ENCODE measurements at places on chromosomes 5 and 9. TPM values are rescaled to one million over a fixed set of nuclear protein-coding genes. Genes with fewer than 3 reads are reported as not detected.

- no peak overlapping the region for H3K4me3 ChIP-seq
- H3K4me1 ChIP-seq, result no peaks in the 10 kb centered on the region
- H3K27ac ChIP-seq, result no peak overlapping the region
- H3K27me3 ChIP-seq, result no peaks in the 10 kb centered on the region
- DNase-seq, result no peak
- H3K36me3 ChIP-seq, result no peaks in the 10 kb centered on the region
These were observed 187.1 kb downstream of the FSTL4 start for GRCh38 chr5:133425222-133425621.

DNA sequence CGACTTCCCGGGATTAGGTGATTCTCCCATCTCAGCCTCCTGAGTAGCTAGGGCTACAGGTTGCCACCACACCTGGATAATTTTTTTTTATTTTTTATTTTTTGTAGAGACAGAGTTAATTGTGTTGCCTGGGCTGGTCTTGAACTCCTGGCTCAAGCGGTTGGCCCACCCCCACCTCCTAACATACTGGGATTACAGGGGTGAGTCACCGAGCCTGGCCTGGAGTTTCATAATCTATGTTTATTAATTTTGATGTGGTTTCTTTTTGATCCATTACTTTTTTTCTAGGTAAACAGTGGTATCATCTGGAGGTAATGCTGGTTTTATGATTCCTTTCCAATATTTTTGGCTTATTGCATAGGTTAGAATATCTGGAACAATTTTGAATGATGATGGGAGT is 54.2 kb downstream of the KIAA1958 start:
- H3K27me3 ChIP-seq, result no peaks in the 10 kb centered on the region
- H3K27ac ChIP-seq, result no peak overlapping the region
- H3K36me3 ChIP-seq, result no peaks in the 10 kb centered on the region
- no peaks in the 10 kb centered on the region for H3K4me1 ChIP-seq

- no peaks in the 10 kb centered on the region for H3K4me1 ChIP-seq
- peak overlapping the region; percentile 14 for H3K4me3 ChIP-seq
- DNase-seq, result no peak
- no peaks in the 10 kb centered on the region for H3K36me3 ChIP-seq
These were observed 4.2 kb downstream of the UBE2QL1 start for GRCh38 chr5:6452622-6453504.

DNA sequence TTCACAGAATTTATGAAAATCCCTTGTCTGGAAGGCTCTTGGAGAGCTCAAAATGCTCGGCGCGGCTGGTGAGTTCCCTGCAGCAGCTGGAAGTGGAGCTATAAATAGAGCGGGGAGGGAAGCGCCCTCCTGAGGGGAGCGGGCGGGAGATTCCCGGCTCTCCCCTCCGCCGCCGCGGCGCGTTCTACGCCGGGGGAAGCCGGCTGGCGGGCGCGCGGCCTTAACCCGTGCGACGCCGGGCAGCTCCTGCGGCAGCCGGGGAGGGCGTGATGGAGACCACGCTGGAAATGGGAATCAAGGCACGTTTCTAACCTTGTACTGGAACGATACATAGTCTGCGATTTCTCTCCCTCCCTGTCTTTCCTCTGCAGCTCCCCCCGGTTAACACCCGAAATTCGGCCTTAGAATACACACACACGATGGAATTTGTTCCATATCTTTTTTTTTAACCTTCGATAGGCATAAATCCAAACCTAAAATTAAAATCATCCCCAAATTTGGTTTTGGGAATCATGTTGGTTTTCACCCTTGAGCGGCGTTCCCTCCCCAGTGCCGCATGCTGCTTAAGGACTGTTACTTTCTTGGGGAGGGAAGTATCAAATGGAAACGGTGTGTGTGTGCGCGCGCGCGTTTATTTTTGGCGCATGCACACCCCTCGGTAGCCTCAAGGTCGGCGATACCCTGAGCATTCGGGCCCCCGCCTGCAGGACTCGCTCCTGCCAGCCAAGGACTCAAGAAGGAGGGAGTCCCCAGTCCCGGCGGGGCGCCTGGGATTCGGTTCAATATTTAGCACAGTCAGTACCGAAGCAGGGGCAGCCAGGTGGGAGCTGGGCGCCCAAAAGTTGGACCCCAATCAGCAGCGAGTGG is 306.3 kb upstream of the KCNN2 start:
- peak overlapping the region; percentile 47 for H3K4me3 ChIP-seq
- no peaks in the 10 kb centered on the region for H3K27me3 ChIP-seq
- H3K4me1 ChIP-seq, result no peaks in the 10 kb centered on the region
- DNase-seq, result no peak
- H3K36me3 ChIP-seq, result no peaks in the 10 kb centered on the region
- H3K27ac ChIP-seq, result no peak overlapping the region

GRCh38 chr9:97521576-97522333 is 20.3 kb downstream of the TMOD1 start:
- peaks cover 16% of the 10 kb centered on the region for H3K4me1 ChIP-seq
- no peaks in the 10 kb centered on the region for H3K27me3 ChIP-seq
- H3K27ac ChIP-seq, result no peak overlapping the region
- DNase-seq, result no peak
- peaks cover 23% of the 10 kb centered on the region for H3K36me3 ChIP-seq
- H3K4me3 ChIP-seq, result no peak overlapping the region

- no peaks in the 10 kb centered on the region for H3K36me3 ChIP-seq
- peaks cover 19% of the 10 kb centered on the region for H3K4me1 ChIP-seq
- peak overlapping the region; percentile 67 for H3K27ac ChIP-seq
- DNase-seq, result no peak
- H3K27me3 ChIP-seq, result no peaks in the 10 kb centered on the region
- H3K4me3 ChIP-seq, result no peak overlapping the region
These were observed 67.1 kb downstream of the EPB41L4B start for GRCh38 chr9:109253637-109254284.

- no peaks in the 10 kb centered on the region for H3K36me3 ChIP-seq
- no peak overlapping the region for H3K4me3 ChIP-seq
- DNase-seq, result no peak
- no peak overlapping the region for H3K27ac ChIP-seq
These were observed 17.8 kb upstream of the LAMC3 start for GRCh38 chr9:130990978-130991777.

GRCh38 chr5:159057996-159058395 is 41.7 kb downstream of the EBF1 start:
- H3K27me3 ChIP-seq, result no peaks in the 10 kb centered on the region
- peaks cover 3% of the 10 kb centered on the region for H3K4me1 ChIP-seq
- peak overlapping the region; percentile 87 for H3K27ac ChIP-seq
- no peak overlapping the region for H3K4me3 ChIP-seq
- no peak for DNase-seq

DNA sequence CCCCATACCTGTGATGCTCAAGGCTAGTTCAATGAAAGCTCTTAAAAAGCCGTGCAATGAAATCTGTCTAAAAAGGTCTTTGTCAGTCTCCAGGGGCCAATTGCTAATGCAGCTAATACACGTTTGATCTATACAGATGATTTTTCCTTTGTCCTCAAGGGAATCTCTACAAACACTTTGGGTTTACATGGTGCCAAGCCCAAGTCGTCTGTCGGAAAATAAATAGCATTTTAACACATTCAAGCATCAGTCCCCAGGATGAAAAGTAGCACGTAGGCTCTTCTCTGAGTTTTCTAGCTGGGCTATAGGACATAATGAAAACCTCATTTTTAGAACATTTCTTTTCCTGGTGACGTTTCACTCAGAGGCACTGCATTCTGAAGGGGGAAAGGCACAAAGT is 477.4 kb upstream of the WWC1 start:
- DNase-seq, result no peak
- no peak overlapping the region for H3K27ac ChIP-seq
- no peak overlapping the region for H3K4me3 ChIP-seq
- no peaks in the 10 kb centered on the region for H3K36me3 ChIP-seq
- H3K4me1 ChIP-seq, result no peaks in the 10 kb centered on the region

DNA sequence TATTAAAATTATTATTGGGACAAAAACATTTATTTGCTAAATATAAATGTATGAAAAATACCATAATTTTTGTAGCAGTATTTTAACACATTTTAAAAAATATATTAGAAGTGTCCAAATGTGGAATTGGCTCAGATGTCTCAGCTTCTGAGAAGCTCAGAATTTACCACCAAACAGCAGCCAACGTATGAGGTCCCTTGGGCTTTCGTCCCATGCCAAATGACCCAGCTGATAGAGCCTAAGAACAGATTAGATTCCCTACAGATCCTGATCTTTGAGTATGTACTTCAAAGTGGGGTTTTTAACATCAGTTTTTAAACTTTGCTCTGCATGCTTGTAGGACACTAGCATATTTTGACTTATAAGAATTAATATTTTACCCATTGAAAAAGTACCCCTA is 77.3 kb upstream of the RPS23 start:
- no peak overlapping the region for H3K4me3 ChIP-seq
- no peaks in the 10 kb centered on the region for H3K36me3 ChIP-seq
- no peaks in the 10 kb centered on the region for H3K4me1 ChIP-seq
- no peaks in the 10 kb centered on the region for H3K27me3 ChIP-seq
- no peak for DNase-seq
- peak overlapping the region; percentile 84 for H3K27ac ChIP-seq

GRCh38 chr5:173473288-173473687 is 143.2 kb downstream of the BOD1 start:
- no peak for DNase-seq
- H3K27me3 ChIP-seq, result no peaks in the 10 kb centered on the region
- H3K4me3 ChIP-seq, result no peak overlapping the region
- no peaks in the 10 kb centered on the region for H3K36me3 ChIP-seq
- peaks cover 20% of the 10 kb centered on the region for H3K4me1 ChIP-seq

DNA sequence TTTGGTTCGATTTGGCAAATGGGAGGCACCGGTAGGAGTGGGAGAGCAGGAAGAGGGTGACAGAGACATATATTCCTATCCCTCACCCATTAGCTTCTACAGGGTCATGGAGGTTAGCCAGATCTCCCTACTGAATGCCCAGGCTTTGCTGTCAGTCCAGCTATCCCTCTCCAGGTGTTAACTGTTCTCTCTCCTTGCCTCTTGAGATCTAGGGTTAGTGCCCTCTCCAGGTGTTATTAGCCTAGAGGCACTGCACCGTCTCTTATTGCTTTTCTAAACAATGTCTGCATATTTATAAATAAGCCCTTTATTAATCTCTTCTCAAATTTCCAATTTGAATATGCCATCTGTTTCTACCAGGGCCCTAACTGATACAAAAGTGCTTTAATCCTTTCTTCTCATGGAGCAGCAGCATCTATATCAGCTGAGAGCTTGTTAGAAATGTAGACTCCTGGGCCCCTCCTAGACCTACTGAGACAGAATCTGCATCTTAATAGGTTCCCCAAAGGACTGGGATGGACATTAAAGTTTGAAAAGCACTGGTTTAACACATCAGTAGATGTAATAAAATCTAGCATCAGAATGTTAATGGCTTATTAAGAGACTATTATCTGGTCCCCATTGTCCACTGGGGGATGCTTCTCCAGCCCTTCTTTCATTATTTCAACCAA is 322.5 kb upstream of the SLC24A2 start:
- DNase-seq, result no peak
- H3K36me3 ChIP-seq, result no peaks in the 10 kb centered on the region

- no peak for DNase-seq
- no peak overlapping the region for H3K27ac ChIP-seq
- H3K27me3 ChIP-seq, result no peaks in the 10 kb centered on the region
- no peaks in the 10 kb centered on the region for H3K36me3 ChIP-seq
- no peaks in the 10 kb centered on the region for H3K4me1 ChIP-seq
- H3K4me3 ChIP-seq, result no peak overlapping the region
These were observed 145.9 kb downstream of the PRELID2 start for GRCh38 chr5:145689235-145689634.

- DNase-seq, result no peak
- H3K4me1 ChIP-seq, result no peaks in the 10 kb centered on the region
These were observed 118.4 kb upstream of the DPYSL3 start for GRCh38 chr5:147628058-147628895.

DNA sequence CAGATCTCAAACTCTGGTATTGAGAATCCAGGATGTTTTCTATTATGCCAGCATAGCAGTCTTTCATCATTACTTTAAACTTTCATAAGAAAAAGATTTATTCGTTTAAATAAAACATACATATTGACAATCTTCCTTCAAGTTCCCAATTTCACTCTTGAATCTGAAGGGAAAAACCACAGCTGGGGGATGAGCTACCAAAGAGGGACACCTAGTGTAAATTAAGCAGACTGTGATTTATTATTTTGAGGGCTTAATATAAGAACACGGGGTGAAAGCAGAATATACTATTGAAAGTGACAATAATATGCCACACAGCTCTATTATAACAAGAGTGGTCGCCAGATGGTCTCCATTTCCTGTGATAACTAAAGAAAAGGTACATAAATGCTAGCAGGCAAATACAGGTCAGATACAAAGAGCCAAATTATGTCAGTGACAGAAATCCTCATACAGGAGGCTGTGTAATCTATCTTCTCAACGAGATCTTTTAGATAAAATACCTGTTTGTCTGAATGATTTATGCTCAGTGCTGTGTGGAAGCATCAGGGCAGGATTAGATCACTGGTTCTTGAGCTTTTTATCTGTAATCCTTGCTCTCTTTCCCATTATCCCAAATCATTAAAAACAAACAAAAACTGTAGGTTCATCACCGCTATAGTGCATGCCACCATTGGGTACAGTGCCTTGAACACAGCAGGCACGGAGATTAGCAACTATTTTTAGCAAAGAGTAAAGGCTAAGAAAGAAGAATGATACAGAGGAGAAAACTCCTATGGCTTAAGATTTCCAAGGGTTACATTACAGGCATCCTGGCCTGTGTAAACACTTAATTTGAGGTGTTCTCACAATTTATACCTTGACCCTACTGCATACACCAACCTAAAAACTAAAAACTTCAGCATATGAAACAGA is 116.6 kb downstream of the DROSHA start:
- no peak overlapping the region for H3K4me3 ChIP-seq
- no peak for DNase-seq
- no peaks in the 10 kb centered on the region for H3K4me1 ChIP-seq
- no peaks in the 10 kb centered on the region for H3K27me3 ChIP-seq

DNA sequence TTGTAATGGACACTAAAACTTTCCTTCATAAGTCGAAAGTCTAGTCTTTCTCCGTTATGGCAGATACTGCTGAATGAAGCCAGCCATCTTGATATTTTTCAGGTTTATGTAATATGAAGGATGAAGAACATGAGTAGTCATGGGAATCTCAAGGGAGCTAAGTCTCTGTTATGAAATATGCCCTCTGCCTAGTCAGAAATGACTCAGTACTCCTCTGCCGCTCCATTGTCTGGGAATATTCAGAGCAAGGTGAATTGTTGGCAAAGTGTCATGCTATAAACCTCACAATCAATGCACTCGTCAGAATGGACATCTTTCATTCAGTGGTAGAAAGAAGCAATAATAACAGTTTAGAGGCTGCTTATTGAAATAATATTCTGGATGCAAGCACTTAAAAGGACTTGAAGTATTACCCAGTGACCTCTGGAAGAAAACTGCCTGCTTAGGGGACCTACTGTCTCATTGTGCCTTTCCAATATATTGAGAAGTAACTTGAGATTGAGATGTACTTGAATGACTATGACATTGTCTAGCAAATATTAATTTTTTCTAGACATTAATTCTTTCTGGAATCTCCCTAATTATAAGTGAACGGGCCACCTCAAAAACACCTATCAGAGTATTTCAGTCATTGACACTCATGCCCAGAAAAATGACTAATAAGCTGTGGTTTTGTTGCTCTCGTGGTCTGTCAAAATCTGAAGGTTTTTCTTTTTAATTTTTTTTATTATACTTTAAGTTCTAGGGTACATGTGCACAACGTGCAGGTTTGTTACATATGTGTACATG is 1011.5 kb upstream of the ACO1 start:
- H3K4me1 ChIP-seq, result no peaks in the 10 kb centered on the region
- H3K4me3 ChIP-seq, result no peak overlapping the region
- H3K27ac ChIP-seq, result no peak overlapping the region
- no peak for DNase-seq
- no peaks in the 10 kb centered on the region for H3K27me3 ChIP-seq

PCA3 gene
- total RNA-seq, result not detected

CCL27 gene
- 9.3 TPM for total RNA-seq

BAAT gene
- total RNA-seq, result 0.53 TPM

CFAP77 gene
- not detected for total RNA-seq

TRPM6 gene
- 0.96 TPM for total RNA-seq

PTGDS gene
- total RNA-seq, result 68.3 TPM
